ENCODE measurements at places on chromosomes 3 and 15.

DNA sequence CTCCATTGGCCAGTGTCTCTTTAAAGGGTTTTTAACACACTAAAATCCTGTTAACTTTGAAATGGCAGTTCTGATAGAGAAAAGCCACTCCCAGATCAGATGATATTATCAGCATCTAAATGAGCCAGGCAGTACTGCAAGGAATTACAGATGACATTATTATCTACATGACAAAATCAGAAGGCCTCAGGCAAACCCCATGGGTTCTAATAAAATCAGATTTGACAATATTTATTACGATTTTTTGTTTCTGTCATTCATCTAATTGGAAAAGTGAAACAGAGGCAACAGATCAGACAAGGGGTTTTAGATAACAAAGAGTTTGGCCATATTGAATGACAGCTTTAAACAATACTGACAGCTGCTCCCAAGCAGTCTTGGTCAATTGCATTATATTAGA, 112.7 kb downstream of the FEZF2 start:
- DNase-seq, result no peak

GRCh38 chr3:185843126-185843525, 18.3 kb upstream of the IGF2BP2 start:
- DNase-seq, result no peak

DNA sequence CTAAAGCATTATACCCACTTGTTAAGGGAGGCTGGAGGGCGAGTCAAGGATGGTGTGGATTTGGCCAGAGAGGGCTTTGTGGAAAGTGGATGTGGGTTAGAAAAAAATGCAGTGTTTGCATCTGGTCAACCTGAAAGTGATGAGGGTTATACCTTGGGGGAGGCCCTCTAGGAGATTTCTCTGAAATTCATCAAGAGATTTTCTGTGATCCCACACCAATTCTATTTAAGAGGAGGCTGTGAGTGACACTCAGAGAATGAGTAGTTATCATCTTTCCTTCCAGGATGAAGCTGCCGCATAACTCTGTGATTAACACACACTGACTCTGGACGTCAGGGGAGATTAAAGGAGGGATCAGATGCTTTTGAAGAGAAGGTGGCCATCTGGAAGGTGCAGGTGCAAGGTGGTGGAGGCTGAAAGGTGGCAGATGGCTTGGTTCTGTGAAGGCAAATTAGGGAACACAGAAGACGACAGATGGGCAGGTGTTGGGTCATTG, 54.8 kb downstream of the ANAPC13 start:
- DNase-seq, result no peak

DNA sequence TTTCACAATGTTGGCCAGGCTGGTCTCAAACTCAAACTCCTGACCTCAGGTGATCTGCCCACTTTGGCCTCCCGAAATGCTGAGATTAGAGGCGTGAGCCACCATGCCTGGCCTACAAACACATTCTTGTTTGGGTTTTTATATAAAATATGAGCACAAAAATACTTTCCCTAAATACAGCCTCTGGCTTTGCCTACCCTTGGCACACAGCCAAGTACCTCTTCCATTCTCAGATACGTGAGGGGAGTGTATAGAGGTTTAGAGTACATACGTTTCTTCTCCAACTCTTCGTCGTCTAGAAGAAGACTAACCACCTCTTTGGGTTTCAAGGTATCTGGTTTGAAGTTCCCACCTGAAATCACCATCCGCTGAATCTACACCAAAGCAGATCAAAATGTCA, 33.5 kb downstream of the CHAC1 start:
- DNase-seq, result no peak

GRCh38 chr15:101692801-101693598, 31.3 kb downstream of the TARS3 start:
- no peak for DNase-seq

- DNase-seq, result no peak
Observed at GRCh38 chr3:20930034-20930433, 744.0 kb upstream of the SGO1 start.

GRCh38 chr15:95556225-95556624, 774.3 kb upstream of the NR2F2 start:
- no peak for DNase-seq
